ENCODE measurements at places on chromosomes 7 and 10.

DNA sequence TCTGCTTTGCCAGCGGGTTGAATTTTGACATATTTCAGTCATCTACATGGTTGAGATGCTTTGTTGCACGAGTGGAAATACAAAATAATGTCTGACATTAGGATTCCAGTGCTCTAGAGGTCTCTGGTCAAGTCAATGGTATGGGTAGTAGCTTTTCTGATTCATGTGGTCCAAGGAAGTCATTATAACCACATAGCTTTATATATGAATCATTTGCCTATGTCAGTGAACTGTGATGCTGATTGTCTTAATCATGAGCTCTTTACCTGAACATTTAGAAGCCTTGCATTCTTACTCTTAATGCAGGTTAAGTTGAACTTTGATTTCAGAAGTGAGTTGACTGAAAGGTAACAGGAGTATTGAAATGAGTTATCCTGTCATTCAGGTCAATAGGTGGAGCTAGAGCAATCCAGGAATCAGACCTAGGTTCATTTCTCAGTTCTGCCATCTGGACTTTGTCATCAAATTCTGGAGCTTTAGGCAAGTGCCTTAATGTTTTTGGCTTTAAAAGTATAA, 3.3 kb downstream of the MAPK8 start:
- DNase-seq, result no peak

DNA sequence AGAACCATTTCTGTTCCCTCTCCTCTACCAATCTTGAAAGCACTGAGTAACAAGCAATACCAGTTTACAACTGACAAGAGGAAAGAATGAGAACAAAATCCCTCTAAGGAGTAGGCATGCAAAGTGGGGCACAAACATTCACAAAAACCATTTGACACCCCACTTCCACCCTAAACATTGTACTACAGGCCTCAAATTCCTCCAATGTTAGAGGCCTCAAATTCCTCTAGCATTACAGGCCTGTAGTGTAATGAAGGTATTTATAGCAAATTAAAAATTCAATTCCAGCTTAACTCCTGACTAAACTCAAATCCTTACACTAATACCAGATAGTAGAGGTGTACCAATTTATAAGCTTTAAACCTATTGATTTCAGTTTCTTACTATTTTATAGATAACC, 85.4 kb downstream of the SIRT1 start:
- DNase-seq, result no peak

DNA sequence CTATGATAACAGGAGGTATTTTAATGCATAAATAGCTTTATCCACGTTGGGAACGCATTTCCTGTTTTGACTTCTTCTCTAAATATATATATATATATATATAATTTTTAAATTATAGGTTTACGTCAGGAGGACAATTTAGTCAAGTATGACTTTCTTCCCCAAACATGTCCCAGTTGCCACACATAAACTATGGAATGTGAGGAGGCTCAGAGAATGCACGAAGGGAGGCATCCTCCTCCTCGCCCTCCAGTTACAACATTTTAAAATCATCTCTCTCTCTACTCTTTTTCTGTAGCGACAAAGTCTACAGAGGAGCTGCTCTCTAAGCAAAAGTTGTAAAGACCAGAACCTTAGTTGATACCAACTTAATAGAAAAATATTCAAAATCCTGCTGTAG, 106.9 kb upstream of the LYZL1 start:
- no peak for DNase-seq

DNA sequence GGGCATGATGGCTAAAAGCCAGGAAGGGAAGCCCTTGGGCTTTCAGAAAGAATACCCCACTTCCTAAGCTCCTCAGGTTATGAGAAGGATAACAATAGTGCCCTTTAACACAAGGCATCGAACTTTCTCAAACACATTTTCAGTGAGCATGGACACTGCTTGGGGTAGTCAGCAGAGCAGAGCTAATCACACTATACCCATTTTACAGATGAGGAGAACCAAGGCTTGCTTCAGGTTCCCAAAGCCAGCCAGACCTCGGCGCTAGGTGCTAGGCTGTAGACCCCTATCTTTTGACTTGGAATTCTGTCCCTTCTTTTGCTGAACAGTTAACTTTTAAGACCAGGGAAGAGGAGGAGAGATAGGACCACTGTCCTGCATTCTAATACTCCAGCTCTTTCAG, 1.8 kb downstream of the NEURL1 start:
- DNase-seq, result no peak

- no peak for DNase-seq
These were observed 5.1 kb downstream of the GNA12 start for GRCh38 chr7:2838873-2839578.

DNA sequence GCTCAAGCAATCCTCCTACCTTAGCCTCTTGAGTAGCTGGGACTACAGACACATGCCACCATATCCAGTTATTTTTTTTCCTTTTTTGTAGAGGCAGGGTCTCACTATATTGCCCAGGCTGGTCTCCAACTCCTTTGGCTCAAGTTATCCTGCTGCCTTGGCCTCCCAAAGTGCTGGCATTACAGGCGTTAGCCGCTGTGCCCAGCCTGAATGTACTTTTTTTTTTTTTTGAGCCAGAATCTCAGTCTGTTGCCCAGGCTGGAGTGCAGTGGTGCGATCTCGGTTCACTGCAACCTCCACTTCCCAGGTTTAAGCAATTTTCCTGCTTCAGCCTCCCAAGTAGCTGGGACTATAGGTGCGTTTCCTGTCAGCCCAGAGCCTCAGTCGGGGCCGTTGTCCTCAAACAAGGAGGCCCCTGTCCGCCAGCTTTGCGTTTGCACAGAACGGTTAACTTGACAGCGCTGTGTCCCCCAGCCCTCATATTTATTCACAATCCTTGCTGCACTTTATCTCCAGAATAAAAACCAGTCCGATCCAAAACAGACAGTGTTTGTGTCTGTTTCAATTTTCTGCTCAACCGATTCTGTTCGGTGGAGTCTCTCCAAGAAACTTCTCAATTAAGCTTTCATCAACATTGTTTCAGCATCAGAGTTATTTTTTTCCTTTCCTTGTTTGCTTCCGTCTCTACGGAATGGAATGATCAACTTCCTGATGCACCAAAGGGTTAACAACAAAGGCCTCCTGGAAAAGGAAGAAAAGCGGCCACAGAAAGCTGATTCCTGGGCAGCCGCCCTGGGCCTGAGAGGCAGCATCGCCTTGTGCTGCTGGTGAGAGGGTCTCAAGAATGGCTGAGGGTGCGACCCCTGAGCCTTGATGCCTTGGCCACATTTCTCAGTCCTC, 64.5 kb downstream of the PDIA4 start:
- DNase-seq, result no peak

GRCh38 chr10:102802920-102803534, 34.2 kb downstream of the CYP17A1 start:
- peak; percentile 82 for DNase-seq

- no peak for DNase-seq
These were observed 10.8 kb downstream of the AFAP1L2 start for GRCh38 chr10:114393482-114393881.

DNA sequence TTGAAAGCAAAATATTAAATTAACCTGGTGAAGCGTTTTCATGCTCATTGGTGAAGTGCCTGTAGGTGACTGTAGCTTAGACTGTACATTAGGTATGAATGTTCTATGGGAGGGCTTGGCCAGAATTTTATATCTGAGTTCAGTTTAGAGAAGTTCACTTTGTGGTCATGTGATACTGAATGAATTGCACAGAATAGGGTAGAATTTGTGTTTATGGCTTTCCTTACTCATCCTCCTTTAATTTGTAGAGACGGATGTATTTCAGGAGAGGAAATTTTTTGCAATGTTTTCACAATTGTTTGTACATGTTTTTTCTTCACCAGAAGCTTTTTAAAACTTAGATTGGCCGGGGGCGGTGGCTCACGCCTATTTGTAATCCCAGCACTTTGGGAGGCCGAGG, 32.3 kb downstream of the REEP3 start:
- no peak for DNase-seq

Data from AG09309 (cell line).